Stimulated activated memory B cell treated with anti-CD40 and anti-IgM and Interleukin-4, amounts not matched to agents 10 μg/mL and 1 μg/mL and 100 μg/mL, for 72 hours (primary cell): ENCODE measurements at places on chromosomes 12 and 14.
A peak's percentile ranks its signal among the peaks of the same experiment; 100 is the strongest.

GRCh38 chr14:88791629-88792472, 902 bp downstream of the EML5 start:
- no peak for ATAC-seq

- no peak for ATAC-seq
These were observed 7.3 kb upstream of the STX2 start for GRCh38 chr12:130846369-130846768.

- ATAC-seq = no peak
These were observed 34.7 kb upstream of the FZD10 start for GRCh38 chr12:130127532-130127911.

DNA sequence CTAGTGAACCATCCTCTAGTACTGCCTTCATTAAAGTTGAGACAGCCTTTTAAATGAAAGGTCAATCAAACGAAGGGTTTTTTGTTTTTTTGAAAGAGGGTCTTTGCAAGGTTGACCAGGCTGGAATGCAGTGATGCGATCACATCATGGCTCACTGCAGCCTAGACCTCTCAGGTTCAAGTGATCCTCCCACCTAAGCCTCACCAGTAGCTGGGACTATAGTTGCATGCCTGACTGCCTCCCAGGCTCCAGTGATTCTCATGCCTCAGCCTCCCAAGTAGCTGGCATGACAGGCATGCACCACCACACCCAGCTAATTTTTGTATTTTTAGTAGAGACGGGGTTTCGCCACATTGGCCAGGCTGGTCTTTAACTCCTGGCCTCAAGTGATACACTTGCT, 114.6 kb upstream of the SINHCAF start:
- no peak for ATAC-seq

DNA sequence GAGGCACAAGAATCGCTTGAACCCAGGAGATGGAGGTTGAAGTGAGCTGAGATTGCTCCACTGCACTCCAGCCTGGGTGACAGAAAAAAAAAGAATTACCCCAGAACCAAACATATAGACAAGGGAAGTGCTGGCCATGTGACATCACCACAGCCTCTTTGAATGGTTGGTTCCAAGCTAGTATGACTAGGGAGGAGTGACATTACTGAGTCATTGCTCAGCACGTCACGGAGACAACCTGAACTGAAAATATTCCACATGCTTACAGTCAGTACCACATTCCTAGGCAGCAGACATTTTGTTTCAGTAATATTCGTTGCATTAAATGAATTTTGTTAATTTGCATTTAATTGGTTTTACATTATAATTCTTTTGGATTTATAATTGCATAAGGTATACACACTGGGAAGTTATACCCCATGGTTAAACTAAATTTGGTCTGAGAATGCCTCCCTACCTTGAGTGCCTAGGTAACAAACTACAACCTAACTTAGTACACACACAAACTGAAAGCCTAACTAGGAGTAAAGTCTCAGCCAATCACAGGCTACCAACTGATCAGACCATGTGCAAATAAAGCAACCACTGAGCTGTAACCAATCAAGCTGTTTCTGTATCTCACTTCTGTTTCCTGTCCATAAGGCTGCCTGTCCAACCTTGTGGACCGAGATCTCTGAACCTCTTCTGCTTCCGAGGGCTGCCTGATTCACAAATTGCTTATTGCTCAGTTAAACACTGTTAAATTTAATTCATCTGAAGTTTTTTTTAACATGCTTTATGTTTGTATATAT, 164.4 kb downstream of the CAND1 start:
- ATAC-seq = peak; percentile 80

DNA sequence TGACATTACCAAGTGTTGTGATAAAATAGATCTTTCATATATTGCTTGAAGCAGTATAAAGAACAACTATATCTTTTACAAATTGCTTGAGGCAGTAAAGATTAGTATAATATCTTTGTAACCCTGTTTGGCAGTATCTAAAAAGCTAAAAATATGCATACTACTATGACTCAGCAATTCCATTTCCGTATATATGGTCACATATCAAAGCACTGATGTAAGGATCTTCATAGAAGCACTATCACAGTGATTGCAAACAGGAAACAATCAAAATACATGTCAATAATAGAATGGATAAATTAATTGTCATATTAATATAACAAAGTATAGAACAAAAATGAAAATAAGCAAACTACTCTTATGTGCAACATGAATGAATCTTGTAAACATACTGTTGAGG, 158.4 kb upstream of the IGF1 start:
- no peak for ATAC-seq

DNA sequence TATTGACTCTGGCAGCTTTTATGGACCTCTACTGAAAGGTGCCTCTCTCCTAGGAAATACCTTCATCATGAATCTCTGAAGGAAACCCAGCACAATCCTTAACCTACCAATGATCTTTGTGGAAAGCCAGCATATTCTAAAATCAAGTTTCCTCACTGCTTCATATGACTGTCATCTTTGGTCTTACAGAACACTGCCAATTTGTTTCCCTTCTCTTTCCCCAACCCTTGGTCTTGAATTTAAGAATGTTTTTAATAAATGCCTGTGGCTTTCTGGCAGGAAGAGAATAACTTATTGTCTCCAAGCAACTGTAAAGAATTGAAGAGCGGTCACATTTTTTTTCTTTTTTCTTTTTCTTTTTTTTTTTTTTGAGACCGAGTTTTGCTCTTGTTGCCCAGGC, 427.6 kb downstream of the IPO8 start:
- no peak for ATAC-seq

GRCh38 chr14:71193663-71194062, 286.4 kb downstream of the PCNX1 start:
- ATAC-seq = no peak

DNA sequence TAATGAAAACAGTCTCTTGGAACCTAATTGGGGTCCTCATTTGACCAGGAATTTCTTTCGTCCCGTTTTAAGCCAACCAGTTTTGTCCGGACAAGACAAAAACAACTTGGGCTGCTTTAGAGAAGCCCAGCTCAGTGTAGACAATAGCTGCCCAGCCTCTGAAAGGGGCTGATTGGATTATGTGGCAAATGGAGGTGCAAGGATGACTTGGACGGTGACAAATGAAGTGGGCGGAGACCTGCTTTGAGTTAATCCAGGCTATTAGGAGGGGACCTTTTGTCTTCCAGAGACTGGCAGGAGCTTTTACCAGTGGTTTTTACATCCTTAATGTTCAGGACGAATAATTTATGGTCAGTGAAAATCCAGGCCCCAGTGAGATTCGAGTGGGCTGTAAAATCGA, 4.8 kb downstream of the MEG3 start:
- no peak for ATAC-seq

GRCh38 chr14:22341049-22341448, 248.0 kb downstream of the DAD1 start:
- ATAC-seq = no peak

GRCh38 chr12:24937553-24938244, 11.2 kb downstream of the BCAT1 start:
- ATAC-seq = no peak

DNA sequence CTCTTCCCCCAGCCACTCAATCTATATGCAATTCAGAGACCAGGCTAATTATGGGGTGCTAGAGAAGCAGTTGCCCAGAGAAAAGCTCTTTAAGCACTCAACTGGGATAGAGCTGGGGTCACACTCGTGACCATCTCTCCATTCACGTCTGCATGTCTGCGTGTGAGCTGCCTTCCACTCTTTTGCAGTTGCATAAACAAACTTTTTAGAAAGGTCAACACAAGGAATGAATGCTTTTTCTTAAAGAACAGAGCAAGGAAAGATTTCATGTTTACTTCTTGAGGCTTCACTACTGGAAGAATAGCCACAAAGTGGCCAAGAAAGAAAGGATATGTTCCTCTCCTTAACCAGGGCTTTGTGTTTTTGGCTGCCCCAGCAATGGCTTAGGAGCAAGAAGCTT, 151.1 kb downstream of the SAMD4A start:
- no peak for ATAC-seq

- no peak for ATAC-seq
These were observed 46.0 kb upstream of the ISM2 start for GRCh38 chr14:77544571-77544970.

- ATAC-seq = no peak
These were observed 6.2 kb upstream of the VDR start for GRCh38 chr12:47910981-47911380.

DNA sequence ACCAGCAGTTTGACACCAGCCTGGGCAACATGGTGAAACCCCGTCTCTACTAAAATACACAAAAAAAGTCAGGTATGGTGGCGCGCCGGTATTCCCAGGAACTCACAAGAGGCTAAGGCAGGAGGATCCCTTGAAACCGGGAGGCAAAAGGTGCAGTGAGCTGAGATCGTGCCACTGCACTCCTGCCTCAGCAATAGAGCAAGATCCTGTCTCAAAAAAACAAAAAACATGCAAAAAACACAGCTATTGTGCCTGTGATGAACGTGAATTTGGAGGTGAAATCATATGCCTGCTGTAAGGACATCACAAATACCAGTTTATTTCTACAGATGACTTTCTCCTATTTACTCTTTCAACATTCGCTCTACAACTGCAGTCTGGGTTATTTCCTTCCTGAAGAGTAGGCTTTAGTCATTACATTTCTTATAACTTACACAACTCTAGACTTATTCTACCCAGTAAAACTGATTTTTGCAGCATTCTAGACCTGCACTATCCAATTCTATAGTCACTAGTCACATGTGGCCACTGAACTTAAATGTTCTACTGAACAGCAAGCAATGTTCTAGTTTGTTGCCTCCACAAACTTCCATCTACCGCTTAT, 48.3 kb downstream of the HNRNPC start:
- ATAC-seq = no peak

DNA sequence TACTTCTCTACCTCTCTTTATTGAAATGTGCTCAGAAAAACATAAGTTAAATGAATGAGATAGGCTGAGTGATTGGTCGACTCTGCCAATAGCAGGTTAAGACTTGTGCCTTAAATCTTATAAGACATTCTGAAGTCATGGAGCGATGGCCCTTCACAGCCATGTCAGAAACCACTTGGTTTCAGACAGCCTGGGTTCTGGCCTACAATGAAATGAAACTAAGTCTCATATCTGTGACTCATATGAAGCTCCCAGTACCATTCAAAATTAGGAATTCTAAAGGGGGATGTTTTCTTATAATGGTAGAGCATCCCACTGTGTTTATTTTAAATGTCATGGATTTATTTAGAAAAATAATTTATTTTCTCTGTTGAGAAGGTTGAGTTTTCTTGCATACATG, 42.6 kb downstream of the PLXNC1 start:
- ATAC-seq = no peak

DNA sequence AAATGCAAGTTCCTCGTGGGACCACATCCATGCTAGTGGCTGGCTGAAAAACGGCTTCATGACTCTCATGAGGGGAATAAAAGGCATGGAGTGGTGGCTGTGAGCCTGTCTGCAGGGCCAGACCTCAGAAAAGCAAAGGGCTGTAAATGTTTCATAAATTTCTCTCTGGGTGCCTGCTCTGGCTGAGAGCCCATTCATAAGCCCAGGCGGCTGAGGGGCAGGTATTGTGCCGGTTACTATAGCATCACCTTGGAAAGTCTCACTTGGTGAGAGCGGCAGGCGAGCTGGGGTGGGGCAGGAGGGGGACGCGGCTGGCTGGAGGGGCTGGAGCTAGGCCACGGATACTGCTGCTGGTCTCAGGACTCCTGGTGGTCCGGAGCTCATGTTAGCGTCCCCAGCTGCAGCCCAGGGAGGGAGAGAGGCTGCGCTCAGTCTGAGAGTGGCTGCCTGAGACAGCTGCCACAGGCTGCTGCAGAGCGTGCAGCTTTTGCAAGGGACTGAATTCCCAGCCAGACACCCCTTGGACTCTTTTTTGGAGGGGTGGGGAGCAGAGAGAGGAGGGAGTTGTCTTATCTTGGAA, at the start of gene SLC17A8:
Gene SLC17A8 (plus strand): TSS at position 431 of the 580 bp plus-strand sequence. CDS start 318 bp downstream, outside the sequence.
- ATAC-seq = peak; percentile 28

- ATAC-seq = peak; percentile 1
These were observed 597 bp downstream of the MLF2 start for GRCh38 chr12:6752167-6752920.

DNA sequence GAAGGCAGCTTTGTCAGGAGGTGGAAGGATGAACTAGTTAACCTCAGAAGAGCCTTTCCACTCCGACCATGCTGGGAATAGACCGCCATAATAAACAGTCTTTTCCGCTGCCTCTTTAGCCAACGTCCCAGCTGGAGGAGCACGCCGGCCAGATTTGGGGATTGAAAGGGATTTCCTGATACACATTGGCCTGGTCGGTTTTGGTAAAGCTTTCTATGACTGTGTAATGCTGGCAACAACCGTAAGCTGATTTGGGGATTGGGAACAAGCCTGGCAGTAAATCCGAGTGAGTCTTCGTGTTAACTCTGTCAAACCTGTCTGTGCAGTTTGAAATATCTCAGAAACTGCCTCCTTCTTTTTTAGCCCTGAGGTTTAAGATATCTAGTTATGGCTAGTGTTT, 87.0 kb downstream of the DAD1 start:
- ATAC-seq = no peak

- ATAC-seq = no peak
These were observed 106.3 kb downstream of the ST8SIA1 start for GRCh38 chr12:22228022-22228875.

GRCh38 chr12:104250366-104251125, 35.0 kb downstream of the TXNRD1 start:
- ATAC-seq = no peak

DNA sequence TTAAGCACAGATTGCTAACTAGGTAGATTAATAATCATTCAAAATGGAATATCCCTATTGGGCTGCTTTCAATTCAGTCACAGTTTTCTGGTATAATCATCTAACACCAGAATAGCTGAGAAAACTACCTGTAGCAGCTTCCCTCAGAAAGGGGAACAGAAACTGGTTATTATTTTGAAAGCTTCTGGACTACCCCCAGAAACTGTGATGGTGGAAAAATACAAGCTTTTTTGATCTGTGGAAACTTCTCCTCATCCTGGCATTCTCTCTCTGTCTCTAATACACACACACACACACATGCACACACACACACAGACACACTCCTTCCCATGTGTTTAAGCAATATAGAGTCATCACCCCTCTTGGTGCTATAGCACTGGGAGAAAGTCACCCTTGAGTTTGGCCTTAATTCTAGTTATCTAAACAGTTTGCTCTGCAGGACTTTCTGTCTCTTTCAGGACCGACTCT, 251.5 kb upstream of the LMO3 start:
- ATAC-seq = no peak

- no peak for ATAC-seq
These were observed 93.0 kb downstream of the GTF2A1 start for GRCh38 chr14:81127785-81128184.

- no peak for ATAC-seq
These were observed 413.4 kb upstream of the USP15 start for GRCh38 chr12:61846765-61847164.

GRCh38 chr14:81638656-81639280, 105.1 kb upstream of the SEL1L start:
- ATAC-seq = no peak

- peak; percentile 82 for ATAC-seq
These were observed 57.9 kb upstream of the GPR68 start for GRCh38 chr14:91302391-91302790.

GRCh38 chr12:103905730-103906349, 24.4 kb upstream of the HSP90B1 start:
- no peak for ATAC-seq

GRCh38 chr14:74195623-74196022, 43.6 kb upstream of the VSX2 start:
- no peak for ATAC-seq

- ATAC-seq = no peak
These were observed 164.9 kb downstream of the ANO4 start for GRCh38 chr12:100959481-100959880.

GRCh38 chr12:59093073-59093772, 172.9 kb upstream of the LRIG3 start:
- ATAC-seq = no peak

- no peak for ATAC-seq
These were observed 149.4 kb upstream of the HIF1A start for GRCh38 chr14:61545726-61546455.
